ENCODE measurements at places on chromosomes 12 and 14. TPM values are rescaled to one million over a fixed set of nuclear protein-coding genes. Genes with fewer than 3 reads are reported as not detected.

STX2 gene
- total RNA-seq, result 30.8 TPM

SLCO1C1 gene
- total RNA-seq, result not detected

RGS6 gene
- not detected for total RNA-seq

SMIM41 gene
- total RNA-seq, result not detected

GRCh38 chr12:46831335-46832129, 5.7 kb upstream of the SLC38A4 start:
- no peak for DNase-seq

GRCh38 chr12:107296681-107297089, 203.3 kb upstream of the CRY1 start:
- DNase-seq, result no peak
